Esophagus squamous epithelium (tissue), 5 donors: ENCODE measurements at places on chromosomes 3 and 15. TPM values are rescaled to one million over a fixed set of nuclear protein-coding genes. Genes with fewer than 3 reads are reported as not detected.

DNA sequence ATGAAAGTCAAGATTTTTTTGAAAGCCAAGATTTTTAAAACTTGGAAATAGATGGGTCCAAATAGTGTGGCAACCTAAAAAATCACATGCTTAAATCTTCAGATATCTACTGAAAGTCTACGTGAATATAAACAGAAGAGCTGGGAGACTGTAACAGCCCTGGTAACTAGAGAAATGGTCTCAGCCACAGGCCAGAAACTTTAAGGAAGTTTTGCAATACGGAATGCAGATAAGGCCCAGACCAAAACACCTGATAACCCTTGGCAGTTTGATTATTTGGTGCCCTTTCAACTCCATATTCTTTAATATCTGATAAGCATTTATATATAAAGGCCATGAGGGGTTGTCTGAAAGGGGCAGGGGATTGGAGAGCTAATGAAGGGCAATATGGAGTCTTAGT lies 537.3 kb upstream of the TGFBR2 start:
- DNase-seq, result no peak

DNA sequence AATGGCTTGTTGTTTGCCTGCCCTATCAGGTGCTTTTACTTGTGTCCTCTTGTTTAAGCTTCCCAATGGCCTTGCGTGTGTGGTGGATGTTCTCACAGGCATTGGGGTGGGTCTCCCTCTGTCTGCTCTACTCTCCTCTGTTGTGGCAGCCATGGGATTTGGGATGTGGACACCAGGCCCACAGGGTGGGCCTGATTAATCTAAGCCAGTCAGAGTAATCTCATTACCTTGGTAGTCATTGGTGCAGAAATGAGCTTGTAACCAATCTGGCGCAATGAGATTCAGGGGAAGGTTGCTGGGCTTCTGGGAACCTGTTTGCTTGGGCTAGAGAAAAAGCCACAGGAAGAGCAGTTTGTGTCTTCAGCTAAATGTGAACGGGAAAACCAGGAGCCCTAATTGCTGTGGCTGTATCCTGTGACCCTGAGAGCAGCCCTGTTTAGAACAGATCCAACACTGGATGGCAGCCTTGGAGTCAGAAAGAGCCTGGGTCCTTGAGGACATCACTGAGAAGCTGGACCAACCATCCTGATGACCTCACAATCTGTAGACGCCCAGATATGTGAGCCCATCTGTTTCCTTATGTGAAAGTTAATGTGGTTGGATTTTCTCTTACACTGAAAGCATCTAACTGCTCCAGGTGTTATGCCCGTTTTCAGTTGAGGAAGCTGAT lies 157.3 kb upstream of the UBE2E1 start:
- DNase-seq, result no peak

DNA sequence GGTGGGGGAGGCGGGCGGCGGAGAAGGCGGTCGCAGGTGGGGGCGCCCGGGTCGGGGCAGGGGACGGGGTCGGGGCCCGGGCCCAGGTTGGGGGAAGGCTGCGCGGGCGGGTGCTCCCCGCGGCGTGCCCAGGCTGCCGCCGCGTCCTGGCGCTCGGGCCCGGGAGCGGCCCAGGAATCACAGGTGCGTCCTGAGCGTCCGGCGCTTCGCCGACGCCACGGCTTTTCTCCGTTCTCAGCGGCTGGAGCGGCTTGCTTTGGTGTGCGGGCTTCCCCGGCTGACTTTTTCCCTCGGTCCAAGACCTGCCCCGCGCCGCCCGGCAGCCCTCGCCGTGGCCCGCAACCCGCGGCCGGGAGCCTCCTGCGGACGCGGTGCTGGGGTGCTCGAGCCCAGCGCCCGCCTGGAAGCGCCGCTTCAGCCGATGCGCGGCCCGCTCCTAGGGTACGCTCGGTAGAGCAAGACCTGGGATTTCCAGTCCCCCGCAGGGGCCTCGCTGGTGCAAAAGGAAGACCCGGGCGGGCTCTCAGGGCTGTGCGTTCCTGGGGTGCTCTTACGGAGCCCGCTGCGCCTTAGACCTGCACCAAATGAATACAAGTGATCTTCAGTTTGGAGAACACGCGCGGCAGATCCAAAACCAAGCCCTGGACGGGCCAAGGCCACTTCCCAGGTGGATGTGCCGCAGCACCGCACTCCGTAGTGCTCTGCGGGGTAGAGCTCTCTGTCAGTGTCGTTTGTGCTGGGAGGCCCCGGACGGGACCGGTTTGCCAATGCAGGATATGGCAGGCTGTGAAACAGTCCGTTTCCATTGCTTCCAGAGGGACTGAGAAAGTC lies 639 bp downstream of the NIPA1 start:
- DNase-seq, result no peak

DNA sequence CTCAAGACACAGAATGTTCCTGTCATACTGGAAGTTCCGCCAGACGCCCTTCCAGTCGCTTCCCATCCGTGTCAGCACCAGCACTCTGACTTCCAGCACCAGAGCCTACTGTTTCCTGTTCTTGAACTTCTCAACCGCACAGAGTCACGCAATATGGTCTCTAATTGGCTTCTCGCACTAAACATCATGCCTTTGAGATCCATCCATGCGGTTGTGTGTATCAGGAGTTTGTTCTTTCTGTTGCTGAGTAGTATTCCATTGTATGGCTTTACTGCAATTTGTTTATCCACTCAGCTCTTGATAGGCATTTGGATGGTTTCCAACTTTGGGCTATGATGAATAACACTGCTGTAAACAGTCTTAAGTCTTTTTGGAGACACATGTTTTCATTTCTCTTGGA lies 112.1 kb downstream of the LRRK1 start:
- no peak for DNase-seq

GRCh38 chr3:156605686-156606605 lies 51.0 kb upstream of the SSR3 start:
- no peak for DNase-seq

GRCh38 chr3:112010636-112011035 lies 11.9 kb downstream of the TAGLN3 start:
- DNase-seq, result no peak

DNA sequence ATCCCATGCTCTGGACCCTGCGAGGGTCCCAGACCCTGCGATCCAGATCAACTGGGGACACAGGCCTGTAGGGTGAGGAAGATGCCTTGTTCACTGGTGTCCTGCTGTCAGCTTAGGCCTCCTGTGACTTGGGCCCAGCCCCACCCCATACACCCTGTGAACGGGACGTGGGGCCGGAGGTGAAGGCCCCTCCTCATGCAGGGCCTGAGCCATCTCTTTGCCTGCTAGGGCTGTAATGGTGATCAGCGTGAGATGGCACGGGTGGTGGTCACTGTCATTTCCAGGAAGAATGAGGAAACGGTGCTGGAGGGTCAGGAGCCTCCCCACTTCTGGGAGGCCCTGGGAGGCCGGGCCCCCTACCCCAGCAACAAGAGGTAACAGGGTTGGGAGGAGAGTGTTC lies 12.4 kb downstream of the VILL start:
- DNase-seq, result no peak

GRCh38 chr3:28134792-28135375 lies 106.5 kb upstream of the CMC1 start:
- no peak for DNase-seq

DNA sequence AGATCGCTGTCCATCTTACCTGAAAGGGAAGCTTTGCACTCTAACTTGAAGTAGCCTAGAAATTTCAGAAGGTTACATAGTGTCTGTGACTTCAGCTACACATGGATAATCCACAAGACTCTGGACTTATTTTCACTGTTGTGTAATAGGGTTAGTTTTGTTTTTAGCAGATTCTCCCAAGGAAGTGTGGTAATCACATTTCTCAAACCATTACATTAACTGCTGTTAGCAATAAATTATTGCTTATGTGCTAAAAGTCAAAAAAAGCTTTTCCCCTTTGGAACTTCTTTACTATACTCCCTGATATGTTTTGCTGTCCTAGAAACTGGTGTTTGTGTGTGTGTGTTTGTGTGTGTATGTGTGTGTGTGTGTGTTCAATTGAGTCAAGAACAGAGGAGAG lies 351.8 kb upstream of the TPRG1 start:
- no peak for DNase-seq

- DNase-seq, result no peak
These were observed 132.2 kb downstream of the GREM1 start for GRCh38 chr15:32849769-32850668.

DNA sequence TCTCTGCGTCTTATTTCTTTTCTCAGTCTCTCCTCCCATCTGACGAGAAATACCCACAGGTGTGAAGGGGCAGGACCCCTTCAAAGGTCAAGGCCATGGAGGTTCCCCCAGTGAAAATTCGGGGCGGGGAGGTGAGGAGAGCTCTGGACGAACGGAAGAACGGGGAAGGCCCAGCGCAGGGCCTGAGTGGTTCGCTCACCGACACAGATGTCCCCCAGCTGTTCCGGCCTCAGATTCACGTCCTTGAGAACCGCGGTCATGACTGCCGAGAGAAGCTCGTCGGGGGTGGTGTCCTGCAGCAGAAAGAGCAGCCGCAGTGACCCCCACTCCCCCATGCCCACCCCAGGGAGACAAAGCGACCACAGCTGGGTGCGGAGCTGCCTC lies 542 bp downstream of the ACAA1 start:
- no peak for DNase-seq

DNA sequence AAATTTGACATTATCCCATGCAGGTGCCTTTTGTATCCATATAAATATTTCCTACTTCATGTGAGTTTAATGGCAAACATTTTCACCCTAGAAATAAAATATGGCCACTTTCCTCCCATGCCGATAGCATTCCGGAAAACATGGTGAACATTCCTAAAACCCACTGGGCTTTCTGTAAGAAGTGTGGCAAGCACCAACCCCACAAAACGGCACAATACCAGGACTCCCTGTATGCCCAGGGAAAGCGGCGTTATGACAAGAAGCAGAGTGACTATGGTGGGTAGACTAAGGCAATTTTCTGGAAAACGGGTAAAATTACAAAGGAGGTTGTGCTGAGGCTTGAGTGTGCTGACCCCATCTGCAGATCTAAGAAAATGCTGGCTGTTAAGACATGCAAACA lies 7.6 kb downstream of the ANXA2 start:
- no peak for DNase-seq

DNA sequence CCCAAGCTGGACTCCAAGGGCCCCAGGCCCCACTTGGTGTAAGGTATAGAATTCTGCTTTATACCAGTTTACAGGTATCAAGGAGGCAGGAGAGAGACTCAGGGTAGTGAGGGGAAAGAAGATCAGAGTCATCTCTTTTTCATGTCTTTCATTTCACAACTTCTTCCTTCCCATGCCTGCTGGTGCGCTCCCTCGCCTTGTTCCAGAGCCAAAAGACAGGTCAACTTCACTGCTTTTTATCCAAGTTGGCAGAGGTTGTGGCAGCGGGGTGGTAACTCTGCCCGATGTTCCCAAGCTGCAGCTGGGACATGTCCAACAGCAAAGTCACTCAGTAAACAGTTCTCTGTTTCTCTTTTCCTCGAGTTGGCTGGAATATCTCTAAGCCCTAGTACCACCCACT lies 86.3 kb upstream of the TCF12 start:
- DNase-seq, result no peak

DNA sequence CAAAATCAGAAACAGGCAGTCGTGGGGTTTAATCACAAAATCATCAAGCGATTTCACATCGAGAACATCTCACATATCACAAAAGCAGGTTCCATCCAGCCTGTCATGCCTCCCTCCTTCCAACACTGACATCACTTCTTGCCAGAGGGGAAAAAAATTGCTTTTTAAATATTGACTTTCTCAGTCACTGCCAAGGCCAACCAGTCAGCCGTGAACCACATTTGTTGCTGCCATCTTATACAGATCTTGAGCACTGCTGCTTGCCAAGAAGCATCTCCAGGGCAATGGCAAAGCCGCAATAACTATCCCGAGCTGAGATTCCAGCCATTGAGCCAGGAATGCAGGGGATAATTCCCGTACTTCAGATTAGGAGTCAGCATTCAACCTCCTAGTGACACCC lies 174.6 kb downstream of the ANXA2 start:
- DNase-seq, result no peak

GRCh38 chr15:40763801-40764628 lies at the start of gene GCHFR:
Gene GCHFR (plus strand): TSS chr15:40764068. CDS start chr15:40764181, 113 bp downstream.
- no peak for DNase-seq

- DNase-seq, result no peak
These were observed 16.0 kb upstream of the EID1 start for GRCh38 chr15:48861813-48862431.

The LSAMP gene
- 5.5 TPM for total RNA-seq

The KLHL6 gene
- total RNA-seq, result not detected

The HDC gene
- 4.4 TPM for total RNA-seq

The HAUS2 gene
- 16.0 TPM for total RNA-seq

The SEMA3F gene
- total RNA-seq, result 56.8 TPM
